ENCODE measurements at places on chromosomes 16 and 17.

- no peak for DNase-seq
These were observed 3.0 kb downstream of the KRT27 start for GRCh38 chr17:40779181-40779909.

GRCh38 chr17:47705536-47706530 is 11.9 kb downstream of the TBKBP1 start:
- DNase-seq: no peak

GRCh38 chr16:2769100-2769529 is 8.0 kb downstream of the ELOB start:
- DNase-seq: no peak

DNA sequence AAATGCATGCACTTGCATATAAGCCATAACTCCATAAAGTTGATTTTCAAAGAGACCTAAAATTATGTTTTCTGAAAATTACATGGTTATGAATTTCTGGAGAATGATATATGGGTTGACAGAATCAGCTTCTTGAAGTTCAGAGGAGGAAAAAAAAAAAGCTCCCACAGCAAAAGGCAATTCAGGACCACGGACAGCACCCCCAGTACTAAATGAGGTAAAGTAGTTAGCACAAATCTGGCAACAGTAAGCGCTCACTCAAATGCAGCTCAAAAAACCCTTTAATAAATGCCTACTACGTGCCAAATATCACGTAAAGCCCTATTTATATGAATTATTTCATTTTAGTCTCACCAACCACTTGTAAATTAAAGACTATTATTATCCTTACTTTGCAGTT is 135.2 kb downstream of the SHISA9 start:
- no peak for DNase-seq

- no peak for DNase-seq
These were observed 457.7 kb upstream of the MAF start for GRCh38 chr16:80058214-80058613.

DNA sequence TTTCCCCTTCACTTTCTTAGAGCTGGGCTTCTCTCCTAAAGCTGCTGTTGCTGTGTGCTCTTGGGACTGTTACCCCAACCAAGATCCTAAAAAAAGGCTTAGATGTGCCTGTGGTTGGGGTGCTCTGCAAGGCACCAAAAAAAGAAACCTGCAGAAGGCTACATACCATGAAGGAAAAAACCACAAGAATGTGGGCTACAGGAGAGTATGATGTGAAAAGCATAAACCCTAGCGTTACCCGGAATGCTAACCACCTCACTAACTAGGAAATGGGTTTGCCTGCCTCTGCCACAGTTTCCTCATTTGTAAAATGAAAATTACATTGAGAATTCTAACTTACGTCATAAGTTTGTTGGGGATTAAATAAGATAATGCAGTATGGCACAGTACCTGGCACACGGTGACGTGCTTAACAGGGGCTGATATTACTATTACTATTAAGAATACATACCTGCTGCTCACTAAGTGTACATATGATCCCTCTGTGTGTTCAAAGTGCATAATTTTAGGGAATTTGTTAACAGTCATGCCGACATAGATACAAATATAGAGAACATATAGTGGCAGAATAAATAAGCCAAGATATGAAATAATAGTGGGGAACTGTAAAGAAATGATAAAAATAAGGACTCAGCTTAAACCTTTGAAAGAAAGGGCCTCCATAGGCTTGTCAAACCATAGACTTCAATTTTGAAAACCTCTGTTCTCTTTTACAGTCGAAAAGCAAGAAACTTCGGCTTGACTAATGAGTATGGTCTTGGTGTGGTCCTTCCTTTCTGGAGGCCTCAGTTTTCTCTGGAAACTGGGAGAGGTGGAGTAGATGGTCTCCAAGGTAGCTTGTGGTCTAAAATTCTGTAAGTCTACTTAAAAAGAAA is 177.8 kb upstream of the TBX2 start:
- DNase-seq: no peak

GRCh38 chr16:29972500-29972899 is 1.2 kb upstream of the TAOK2 start:
- DNase-seq: no peak

GRCh38 chr16:83365166-83365565 is 442.6 kb upstream of the HSBP1 start:
- DNase-seq: no peak

DNA sequence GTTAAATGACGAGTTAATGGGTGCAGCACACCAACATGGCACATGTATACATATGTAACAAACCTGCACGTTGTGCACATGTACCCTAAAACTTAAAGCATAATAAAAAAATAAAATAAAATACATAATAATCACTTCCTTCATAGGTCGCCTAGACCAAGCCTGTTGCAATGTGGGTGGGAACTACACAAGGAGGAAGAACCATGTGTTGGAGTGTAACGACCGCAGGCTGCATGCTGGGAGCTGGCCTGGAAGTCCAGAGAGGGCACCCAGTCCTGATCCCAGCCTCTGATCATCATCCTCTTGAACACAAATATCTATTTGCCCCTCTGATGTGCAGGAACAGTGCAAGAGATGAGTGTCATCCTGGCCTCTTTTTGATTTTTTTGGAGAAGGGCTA is 224.7 kb upstream of the ASIC2 start:
- no peak for DNase-seq

DNA sequence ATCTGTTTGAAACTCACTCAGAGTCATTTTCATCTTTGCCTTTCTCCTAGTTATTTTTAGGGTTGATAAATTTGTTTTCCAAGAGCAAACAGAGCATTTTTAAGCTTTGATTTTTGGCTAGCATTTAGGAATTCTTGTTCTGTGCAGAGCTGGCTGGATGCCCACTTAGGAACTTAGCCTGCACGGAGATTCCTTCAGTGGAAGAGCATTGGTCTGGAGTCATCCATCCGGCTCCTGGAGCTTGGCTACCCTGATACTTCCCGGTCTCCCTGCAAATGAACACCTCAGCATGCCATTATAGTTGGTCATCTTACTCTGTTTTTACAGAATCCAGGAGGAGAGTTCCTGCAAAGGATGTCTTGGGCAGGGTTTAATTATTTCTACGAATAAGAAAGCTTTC is 57.1 kb downstream of the SPECC1 start:
- no peak for DNase-seq

GRCh38 chr17:76635039-76635438 is 8.5 kb downstream of the ST6GALNAC1 start:
- no peak for DNase-seq

GRCh38 chr16:70805380-70805779 is 4.4 kb upstream of the VAC14 start:
- DNase-seq: no peak

GRCh38 chr16:56938664-56939513 is 6.9 kb downstream of the HERPUD1 start:
- no peak for DNase-seq

DNA sequence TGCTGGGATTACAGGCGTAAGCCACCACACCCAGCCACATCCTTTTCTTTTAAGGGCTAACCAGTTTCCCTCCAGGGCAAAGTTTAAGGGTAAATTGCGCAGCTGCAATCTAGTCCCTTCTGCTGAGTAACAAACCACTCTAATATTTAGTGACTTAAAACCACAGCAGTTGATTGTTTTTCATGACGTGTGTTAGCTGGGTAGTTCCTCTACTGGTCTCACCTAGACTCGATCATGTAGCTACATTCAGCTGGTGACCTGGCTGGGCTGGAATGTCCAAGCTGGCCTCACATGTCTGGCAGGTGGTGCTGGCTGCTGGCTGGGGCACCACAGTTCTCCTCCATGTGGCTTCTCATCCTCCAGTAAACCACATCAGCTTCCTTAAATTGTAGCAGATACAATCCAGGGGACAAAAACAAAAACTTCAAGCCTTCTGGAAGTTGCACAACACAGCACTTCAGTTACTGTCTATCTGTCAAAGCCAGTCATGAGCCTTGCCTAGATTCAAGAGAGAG is 75.5 kb downstream of the GPRC5B start:
- DNase-seq: no peak

GRCh38 chr16:50183316-50183715 is 30.2 kb downstream of the TENT4B start:
- no peak for DNase-seq

- no peak for DNase-seq
These were observed 841 bp upstream of the IGFALS start for GRCh38 chr16:1794221-1794871.

DNA sequence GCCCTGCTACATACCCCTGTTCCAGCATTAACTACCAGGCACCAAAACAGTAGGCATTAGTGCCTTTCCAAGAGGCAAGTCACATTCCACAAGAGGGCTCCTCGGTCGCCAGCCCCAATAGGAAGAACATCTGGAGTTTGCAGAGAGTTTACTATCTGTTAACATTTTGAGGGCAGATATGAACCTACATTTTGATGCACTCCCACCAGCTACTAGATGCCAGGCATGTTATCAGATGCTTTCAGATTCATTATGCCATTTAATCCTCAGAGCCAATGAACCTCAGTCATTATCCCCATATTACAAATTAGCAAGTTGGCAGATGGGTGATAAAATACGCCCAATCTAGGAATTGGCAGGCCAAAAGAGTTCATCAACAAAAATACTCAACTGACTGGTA is 4.2 kb upstream of the CMTM2 start:
- no peak for DNase-seq

DNA sequence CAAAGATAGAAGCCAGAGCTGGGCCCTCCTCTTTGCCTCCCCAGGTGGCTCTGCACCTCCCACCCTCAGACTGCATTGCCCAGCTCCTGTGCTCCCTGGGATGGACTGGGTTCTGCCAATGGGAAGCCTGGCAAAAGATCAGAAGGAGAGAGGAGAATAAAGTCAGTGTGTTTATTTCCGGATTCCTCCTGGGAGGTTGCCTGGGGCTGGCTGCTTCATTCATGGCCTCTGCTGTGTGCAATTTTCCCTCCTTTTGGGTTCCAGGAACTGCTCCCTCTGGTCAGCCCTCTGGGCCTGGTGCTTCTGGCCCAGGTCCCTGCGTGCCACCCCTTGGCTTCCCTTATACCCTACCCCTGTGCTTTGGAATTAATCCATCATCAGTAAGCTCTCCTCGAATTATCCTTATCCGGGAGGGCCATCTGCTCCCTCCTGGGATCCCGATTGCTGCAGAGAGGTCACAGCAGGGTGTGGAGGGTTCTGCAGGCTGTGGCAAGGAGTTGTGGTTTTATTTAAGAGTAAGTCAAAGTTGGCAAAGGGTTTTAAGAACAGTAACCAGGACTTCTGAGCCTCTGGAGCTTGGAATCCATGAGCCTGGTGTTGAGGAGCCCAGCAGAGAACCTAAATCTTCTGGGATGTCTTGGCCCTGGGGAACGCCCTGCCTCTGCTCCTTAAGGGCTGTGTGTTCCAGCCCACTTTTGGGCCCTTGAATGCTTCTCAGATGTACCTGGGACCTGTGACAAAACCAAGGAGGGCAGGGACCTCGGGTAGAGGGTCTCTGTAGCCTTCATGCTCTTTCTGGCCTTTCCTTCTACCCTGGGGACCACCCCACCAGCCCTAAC is 8.2 kb upstream of the MMP2 start:
- DNase-seq: no peak

DNA sequence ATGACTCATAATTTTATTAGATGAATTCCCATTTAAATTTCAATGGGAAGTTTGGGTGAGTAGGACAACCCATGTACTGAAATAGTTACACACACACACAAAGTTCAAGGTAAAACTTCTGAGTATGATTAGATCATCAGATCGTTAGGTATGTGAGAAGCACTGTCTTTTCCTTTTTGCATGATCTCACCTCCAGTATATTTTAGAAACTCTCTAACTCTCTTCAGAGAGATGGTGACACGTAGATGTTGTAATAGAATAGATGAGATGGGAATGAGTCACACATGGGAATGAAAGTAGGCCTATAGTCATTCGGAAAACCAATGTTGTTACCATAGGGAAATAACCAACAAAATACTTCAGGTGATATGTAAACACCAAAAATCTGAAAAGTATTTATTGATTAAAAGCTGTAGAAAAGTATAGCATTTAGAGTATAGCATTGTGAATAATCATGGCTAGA is 22.2 kb downstream of the KRT23 start:
- no peak for DNase-seq

DNA sequence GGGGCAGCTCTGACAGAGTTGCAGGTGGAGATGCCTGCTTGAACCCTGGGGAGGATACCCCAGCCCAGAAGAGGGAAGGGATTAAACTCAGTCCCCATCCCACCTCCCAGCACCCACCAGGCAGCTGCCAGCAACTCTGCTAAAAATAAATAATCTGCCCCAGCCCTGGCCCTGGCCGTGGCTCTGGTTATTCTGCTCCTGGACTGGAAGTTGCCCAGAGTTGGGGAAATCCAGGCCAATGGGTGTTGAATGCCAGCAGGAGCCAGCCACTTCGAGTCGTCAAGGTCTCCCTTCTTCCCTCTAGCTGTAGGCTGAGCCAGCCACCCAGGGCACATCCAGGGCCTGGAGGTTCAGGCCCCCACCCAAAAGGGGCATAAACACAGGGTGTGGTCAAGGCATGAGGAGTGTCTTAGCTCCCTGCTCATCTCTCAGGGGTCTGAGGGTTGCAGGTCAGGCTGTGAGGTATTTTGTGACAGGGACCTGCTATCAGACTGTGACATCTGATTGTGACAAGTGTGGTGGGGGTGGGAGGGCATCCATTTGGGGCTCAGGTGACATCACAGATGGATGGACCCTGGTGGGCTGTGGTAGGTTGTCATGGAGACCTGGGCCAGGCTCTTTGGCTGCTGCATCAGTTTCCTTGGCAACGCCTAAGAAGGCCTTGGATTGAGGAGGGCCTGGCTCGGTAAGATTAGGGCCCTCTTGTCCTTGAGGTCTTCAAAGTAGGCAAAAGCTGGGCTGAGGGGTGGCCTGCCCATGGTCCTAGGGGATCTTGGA is 1.0 kb upstream of the RRAD start:
- DNase-seq: no peak

GRCh38 chr17:164303-165235 is 16.9 kb downstream of the DOC2B start:
- no peak for DNase-seq

DNA sequence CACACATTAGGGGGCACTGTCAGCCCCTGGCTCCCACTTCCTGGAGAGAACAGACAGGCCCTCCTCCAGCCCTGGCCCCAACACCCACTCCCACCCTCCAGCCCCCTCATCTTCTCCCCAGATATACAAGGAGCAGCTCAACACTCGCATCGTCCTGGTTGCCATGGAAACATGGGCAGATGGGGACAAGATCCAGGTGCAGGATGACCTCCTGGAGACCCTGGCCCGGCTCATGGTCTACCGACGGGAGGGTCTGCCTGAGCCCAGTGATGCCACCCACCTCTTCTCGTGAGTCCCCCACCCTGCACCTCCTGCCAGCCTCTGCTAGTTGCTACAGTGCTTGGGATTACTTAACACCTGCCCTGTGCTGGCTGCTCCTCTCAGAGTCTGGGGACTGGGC is 14.4 kb downstream of the ADAM11 start:
- DNase-seq: no peak

GRCh38 chr16:86827521-86827920 is 249.2 kb downstream of the FOXL1 start:
- no peak for DNase-seq

Data from hematopoietic multipotent progenitor cell treated with erythropoietin and hydrocortisone succinate and interleukin-3 and kit ligand, for 15 days (in vitro differentiated cells).